ENCODE measurements at places on chromosomes 11 and 22.
A peak's percentile ranks its signal among the peaks of the same experiment; 100 is the strongest.

DNA sequence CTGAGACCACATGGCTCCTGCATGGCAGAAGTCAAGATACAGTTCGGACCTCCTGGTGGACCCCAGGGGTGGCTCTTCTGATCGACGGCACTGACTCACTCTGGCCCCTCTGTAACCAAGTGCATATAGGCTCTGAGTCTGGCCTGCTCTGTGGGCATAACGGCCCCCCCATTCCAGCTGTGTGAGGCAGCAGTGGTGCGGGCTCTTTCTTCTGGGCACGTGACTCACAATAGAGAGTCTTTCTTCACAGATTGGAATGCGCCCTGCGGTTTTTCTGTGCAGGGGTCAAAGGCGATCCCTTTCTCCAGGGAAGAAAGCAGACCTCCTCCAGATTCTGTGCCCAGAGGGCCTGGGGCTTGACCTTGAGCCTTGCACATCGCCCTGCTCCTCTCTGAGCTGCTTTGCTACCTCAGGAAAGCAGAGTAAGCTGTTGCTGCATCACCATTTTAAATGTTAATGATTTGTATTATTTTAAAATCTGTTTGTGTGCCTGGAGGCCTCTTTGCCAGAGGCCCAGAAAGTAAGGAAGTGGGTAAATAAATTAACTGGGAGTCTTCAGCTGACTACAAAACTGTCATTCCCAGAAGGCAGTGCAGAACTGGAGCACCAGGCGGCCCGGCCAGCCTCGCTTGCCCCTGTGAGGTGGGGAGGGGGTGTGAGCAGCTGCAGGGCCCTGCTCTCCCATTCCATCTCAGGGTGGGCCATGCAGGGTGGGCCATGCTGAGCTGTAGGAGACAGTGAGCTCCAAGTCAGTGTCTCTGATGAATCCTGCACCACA lies 199.0 kb downstream of the GRIK4 start:
- DNase-seq = no peak

DNA sequence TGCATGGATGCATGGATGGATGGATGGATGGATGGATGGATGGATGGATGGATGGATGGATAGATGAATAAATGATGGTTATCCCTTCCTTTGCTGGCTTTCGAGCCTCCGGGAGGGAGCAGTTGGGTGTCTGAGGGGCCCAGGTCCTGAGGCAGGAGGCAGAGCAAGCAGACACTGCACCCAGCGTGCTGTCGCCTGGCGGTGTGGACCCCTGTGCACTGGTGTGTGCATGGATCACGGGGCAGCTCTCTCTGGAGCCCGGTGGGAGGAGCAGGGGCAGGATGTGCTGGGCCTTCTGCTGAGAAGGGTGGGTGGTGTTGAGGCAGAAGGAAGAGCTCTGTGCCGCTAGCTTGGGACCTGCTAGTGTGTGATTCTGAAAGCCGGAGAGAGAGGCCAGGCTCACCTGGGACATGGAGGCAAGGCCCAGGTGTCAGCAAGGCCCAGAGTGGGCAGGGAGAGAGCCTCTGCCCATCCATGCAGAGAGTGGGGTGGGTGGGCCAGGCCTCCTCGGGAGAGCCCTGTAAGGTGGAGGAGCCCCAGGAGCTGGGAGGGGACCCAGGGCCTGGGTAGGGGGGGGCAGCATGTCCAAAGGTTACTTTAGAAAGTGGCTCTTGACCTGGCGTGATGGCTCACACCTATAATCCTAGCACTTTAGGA lies 254.4 kb downstream of the BRD1 start:
- peak; percentile 19 for DNase-seq

GRCh38 chr11:110077831-110078325 lies 15.3 kb upstream of the ZC3H12C start:
- no peak for DNase-seq

DNA sequence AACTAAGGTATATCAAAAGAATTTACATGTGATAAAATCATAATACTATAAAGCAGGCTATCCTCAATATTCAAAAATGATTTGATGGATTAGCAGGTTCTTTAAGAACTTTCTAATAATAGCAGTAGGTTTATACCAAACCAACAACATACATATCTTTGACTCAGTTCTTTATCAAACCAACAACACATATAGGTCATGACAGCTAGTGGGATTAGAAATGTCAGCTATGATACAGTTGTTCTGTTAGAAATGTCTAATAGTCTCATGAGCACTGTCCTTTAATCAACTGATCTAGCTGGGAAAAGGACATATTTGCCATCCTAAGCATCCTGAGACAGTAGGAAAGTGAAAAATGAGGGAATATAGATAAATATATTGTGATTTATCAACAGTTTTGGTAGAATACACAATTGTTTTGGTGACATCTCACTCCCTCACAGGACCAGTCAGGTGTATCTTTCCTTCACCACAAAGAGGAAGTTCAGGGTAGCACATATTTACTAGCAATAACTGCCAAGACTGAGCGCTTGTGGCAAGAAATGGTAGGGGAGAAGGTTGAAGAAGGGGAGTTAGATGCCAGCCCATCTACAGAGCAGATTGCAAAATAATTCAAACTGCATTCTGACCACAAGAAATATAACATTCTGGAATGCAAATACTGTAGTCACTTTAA lies 90.8 kb upstream of the APOA1 start:
- DNase-seq = no peak

GRCh38 chr11:44601471-44602370 lies 36.3 kb downstream of the CD82 start:
- DNase-seq = no peak

- DNase-seq = no peak
These were observed 48.6 kb downstream of the MTNR1B start for GRCh38 chr11:93017821-93018690.

- DNase-seq = no peak
These were observed 492.9 kb upstream of the KIRREL3 start for GRCh38 chr11:127493330-127494022.

GRCh38 chr11:12840871-12841660 lies 166.8 kb downstream of the TEAD1 start:
- no peak for DNase-seq

- no peak for DNase-seq
These were observed 68.9 kb downstream of the C11orf91 start for GRCh38 chr11:33631749-33632091.

DNA sequence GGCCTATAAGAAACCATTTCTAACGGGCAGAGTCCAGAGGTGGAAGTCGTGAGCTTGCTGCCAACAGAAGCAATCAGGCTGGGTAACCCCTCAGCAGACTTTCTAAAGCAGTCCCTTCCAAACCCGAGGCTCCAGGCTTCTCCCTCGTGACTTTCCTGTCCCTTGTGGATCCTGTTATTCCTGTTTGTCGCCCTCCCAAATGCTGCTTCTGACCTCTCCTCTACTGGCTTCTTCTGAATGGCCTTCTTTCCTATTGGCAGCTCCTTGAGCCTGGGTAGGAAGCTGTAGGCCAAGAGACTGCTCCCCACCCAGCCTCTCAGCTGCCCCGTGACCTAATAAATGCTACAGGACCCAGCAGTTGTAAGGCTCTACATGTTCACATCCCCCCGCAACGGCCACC lies 35.0 kb downstream of the MAFF start:
- DNase-seq = no peak

DNA sequence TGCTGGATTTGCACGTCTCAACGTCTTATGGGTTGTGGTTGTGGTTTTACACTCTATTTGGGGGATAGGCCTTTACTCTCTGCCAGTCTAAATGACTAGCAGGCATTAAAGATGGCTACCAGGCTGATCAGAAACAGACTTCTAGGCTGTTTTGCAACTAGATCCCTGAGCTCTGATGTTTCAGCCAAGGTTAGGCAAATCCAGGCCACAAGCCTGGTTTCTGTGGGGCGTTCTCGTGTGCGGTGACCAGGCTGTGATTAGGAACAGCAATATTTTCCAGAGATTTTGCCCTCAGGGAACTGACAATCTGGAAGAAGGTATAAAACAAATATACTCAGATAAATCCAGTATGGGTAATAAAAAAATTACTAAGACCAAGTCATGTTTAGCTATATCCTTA lies 502.4 kb downstream of the INSC start:
- DNase-seq = no peak

DNA sequence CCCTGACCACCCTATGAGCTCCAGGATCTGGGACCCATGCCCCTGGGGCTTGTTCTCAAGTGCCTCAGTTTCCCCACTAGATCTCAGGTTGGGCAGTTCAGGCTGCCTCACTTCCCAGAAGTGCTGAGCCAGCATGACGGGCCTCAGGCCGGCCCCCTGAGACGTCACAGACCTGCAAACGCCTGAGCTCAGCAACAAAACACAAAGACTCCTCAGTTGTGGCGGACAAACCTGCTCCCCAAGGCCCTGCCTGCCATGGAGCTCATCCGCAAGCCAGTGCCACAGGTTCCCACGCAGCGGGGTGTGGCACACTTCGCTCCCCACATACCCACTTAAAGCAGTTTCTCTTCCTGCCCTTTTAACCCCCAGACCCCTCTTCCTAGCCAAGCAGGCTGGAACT lies 45.2 kb downstream of the NECTIN1 start:
- no peak for DNase-seq

GRCh38 chr11:93188726-93189125 lies 9.1 kb downstream of the SLC36A4 start:
- no peak for DNase-seq

DNA sequence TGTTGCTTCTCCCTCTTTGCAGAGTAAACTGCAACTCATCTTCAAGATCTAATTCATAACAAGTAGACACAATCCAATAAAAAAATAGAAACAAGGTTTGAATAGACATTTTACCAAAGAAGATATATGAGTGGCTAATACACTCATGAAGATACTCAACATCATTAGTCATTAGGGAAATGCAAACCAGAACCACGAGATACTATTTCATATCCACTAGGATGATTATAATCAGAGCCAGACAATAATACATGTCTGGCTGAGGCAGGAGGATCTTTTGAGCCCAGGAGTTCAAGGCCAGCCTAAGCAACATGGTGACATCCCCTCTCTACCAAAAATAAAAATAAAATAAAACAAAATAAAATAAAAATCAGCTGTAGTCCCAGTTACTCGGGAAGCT lies 85.0 kb downstream of the ATG16L2 start:
- no peak for DNase-seq

GRCh38 chr11:3903207-3903896 lies 47.9 kb downstream of the STIM1 start:
- DNase-seq = no peak

DNA sequence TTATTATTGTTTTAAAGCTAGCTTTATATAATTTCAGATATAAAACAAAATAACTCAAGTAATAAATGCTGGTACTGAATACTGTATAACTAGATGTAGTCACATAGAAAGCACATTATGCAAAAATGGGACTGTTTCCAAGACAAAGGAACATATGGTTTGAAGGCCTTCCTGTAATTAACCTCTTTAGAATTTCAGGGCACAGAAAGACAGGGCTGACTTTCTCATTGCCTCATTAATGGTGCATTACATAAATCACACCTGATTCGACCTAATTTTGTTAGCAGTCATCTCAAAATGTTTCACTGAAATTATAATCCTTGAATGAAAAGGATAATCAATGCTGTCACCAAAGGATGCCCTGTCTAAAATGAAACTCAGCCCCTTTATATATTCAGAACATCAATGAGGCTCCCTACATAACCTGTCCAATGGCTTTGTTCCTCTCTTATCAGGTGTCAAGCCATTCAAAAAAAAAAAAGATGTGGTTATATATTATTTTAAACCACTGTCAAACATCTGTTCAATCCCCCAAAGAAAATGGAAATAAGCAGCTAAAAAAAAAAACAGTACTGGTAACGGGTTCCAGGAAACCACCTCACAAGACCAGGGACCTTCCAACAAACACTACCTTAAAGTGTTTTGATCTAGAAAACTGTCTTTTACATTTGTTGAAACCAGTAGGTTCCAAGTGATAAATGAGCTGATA lies 77.4 kb downstream of the FAM168A start:
- no peak for DNase-seq
